ENCODE measurements at places on chromosomes 12 and 14. TPM values are rescaled to one million over a fixed set of nuclear protein-coding genes. Genes with fewer than 3 reads are reported as not detected.

ATP5MC2 gene
- 72.2 TPM for total RNA-seq

- DNase-seq = peak; percentile 74
Measured at GRCh38 chr14:72638021-72638420, 255.9 kb downstream of the DPF3 start.

DNA sequence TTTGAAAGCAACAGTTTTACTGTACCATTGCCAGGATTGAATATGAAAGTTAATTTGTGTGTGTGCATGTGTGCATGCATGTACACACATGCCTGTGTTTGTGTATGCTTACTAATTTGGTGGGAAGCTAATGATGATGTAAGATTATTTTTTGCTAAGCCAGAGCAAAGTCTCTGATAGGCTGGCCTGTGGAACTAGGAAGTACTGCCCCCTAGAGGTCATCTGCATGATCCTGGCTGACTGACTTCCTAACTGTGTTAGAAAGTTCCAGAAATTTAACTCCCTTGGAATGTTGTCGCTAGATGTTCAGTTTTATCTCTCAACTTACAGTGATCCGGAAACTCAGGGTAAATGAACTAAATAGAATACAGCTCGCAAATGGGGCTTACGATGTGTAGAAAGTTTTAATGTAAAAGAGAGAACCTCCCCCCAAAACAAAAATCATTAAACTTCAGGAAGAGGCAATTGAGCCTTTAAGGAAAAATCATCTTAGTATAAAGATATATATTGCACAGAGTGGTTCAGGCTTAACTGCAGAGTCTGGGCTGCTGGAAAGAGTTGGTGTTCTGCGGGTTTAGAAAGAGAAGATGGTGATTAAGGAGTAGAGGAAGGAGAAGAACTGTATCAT is 34.3 kb upstream of the SLC38A1 start:
- peak; percentile 57 for DNase-seq

HAL gene
- total RNA-seq = not detected

GRCh38 chr12:74889563-74890236 is 319.9 kb downstream of the KCNC2 start:
- DNase-seq = peak; percentile 44

TMTC3 gene
- 71.7 TPM for total RNA-seq

RNF34 gene
- 52.7 TPM for total RNA-seq

DNA sequence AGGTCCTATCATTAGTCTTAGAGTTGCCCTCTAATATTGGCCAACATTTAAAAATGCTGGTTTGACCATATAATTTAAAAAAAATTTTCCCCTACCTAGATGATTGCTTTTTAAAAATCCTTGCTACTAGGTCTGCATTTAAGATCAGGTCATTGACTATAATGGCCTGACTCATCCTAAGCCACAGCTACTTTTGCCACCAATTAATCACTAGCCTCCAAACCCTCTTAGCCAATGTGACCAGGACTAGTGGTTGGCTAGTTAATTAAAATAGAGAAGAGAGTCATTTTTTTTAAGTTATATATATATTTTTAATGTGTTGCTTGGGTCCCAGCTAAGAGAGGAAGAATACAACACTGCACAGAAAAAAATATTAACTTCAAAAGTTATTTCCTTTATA is 57.5 kb downstream of the SOS2 start:
- DNase-seq = no peak

ANKS1B gene
- 0.64 TPM for total RNA-seq

TAS2R19 gene
- total RNA-seq = 7.8 TPM

ENDOU gene
- total RNA-seq = not detected

WBP11 gene
- 15.5 TPM for total RNA-seq

GDF3 gene
- total RNA-seq = not detected

All from fibroblast of villous mesenchyme (primary cell).